Activated naive CD4-positive, alpha-beta T cell treated with anti-CD3 and anti-CD28 coated beads, Interleukin-2, amount 10 ng/mL, durations not matched to agents 7 days and 5 days (primary cell): ENCODE measurements at places on chromosomes 6 and 20.

GRCh38 chr6:168364793-168365421 is 45.3 kb upstream of the DACT2 start:
- DNase-seq = no peak

DNA sequence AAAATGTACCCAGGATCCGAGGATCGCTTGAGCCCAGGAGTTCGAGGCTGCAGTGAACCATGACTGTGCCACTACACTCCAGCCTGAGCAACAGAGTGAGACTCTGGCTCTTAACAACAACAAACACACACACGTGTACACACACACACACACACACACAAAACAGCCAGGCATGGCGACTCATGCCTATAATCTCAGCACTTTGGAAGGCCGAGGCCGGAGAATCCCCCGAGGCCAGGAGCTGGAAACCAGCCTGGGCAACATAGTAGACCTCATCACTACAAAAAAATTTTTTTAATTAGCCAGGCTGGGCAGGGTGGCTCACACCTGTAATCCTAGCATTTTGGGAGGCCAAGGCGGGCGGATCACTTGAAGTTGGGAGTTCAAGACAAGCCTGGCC is 23.3 kb upstream of the ARFGEF2 start:
- DNase-seq = no peak

DNA sequence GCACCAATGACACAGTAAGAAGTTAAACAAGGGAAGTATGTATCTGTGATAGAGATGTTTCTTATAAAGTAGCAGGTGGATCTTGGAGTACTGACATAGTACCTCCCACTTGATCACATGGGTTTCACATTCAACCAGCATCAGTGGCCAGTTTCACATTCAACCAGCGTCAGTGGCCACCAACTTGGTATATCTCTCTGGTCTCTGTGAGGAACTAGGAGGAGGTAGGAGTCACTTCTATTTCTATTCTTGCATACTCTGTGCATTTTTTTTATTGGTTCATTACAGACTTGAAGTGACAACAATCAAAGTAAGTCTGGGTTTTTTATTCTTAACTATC is 200.3 kb upstream of the SIM1 start:
- no peak for DNase-seq

DNA sequence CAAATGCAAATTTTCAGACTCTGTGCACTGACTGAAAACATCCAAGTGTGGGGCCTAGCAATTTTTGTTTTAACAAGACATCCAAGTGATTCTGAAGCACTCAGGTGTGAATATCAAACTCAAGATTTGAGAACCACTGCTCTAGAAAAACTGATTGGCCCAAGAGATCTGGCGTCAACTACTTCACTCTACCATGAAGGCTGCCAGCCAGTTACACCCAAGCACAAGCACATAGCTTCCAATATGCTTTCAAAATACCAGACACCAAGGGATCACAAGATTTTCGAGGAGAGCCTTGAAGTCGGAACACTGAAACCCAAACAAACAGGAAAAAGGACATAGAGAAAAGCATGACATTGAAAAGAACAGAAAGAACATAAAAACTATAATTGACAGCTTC is 140.2 kb downstream of the PTCHD4 start:
- DNase-seq = no peak

DNA sequence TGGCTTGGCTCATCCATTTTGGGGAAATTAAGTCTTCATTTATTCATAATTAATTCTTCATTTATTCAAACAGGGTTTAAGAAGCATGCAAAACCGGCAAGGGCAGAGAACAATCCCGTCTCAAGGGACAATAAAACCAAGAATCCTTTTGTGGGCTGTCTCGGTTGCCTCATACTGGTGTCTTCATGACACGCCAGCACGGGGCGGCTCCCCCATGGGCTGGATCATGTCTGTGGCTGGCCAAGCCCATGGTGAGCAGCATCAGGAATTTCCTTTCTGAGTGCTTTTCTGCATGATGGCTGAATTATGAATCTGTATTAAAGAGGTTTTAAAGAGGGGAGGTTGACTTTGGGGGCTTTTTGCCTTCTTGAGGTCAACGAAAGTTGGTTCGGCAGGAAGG is 38.3 kb upstream of the DUSP22 start:
- no peak for DNase-seq

DNA sequence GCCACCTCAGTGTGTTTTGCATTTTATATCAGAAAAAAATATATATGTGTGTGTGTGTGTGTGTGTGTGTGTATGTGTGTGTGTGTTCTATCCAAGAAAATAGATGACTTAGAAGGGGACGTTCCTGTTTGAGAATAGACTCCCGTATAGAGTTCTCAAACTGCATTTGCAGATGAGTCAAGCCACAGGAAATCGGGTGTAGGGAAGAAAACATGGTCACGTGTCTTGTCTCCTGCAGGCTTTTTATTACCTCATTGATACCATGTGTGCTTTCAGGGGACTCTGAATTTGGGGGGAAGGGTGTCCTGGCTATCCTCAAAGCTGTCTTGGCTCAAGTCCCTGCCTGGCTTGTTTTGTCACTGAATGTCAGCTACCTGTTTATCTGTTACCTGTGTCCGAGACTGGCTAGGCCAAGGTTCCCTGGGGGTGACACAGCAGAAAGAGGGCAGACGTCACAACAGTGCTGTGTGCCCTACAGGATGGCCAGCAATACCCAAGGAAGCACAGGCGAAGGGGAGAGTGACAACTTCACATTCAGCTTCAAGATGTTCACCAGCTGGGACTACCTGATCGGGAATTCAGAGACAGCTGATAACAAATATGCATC is 55.7 kb upstream of the NOP56 start:
- DNase-seq = no peak

- DNase-seq = no peak
These were observed 31.0 kb upstream of the SLC9A8 start for GRCh38 chr20:49781676-49782075.

GRCh38 chr6:1701668-1702353 is 92.1 kb downstream of the FOXC1 start:
- no peak for DNase-seq

DNA sequence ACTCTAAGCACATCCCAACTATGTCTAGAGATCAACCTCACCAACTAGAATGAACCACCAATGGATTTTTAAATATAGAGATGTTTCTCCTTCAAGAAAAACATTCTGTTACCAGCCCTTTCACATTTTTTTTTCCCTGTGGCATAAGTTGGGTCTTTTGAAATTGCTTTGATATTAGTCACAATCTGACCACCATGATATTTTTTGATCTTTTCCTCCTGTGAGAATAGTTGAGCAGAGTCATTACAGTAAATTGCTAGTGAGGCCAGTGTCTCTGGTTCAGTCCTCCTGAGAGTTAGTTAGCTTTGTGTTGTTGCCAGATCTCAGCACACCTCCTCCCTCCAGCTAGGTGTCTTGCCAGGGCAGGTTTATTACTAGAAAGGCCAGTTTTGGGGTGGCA is 79.7 kb upstream of the MYLIP start:
- DNase-seq = no peak

GRCh38 chr6:111750753-111751673 is 122.2 kb downstream of the FYN start:
- peak; percentile 74 for DNase-seq

DNA sequence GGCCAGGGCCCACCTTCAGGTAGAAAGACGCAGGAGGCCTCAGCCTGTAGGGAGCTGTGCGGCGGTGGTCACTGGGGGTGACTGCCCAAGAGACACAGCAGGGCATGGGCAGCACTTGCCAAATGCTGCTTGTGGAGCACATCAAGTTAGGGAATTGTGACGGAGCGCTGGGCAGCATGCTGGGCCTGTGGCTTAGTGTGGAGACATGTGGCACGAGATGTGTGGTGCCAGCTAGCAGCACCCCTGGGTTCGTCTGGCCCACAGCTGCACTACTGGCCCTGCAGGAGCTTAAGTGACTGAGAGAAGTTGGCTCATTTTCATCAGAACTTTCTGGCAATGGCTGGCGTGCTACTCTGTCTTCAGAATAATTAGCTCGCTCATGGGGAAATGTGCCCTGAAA is 213.1 kb upstream of the SYNDIG1 start:
- no peak for DNase-seq

DNA sequence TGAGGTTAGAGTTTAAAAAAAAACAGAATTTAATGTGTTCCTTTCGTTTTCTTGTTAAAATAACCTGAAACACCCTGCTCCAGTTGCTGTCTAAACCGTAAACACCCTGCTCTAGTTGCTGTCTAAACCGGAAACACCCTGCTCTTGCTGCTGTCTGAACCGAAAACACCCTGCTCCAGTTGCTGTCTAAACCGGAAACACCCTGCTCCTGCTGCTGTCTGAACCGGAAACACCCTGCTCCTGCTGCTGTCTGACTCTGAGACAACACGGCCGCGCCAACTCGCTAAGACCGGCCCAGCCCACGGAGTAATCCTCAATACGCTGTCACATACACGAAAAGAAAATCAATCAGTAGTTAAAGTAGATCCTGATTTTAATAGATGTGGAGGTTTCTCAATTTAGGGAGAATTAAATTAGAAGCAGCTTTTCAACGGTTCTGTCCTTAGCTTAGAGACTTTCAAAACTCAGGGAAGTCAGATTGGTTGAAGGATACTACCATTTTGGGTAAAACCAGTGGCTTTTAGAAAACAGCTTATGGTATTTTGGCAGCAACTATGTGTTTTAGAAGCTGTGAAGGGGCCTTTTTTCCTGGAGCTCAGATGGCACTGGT is 98.3 kb downstream of the RAMACL start:
- peak; percentile 83 for DNase-seq

DNA sequence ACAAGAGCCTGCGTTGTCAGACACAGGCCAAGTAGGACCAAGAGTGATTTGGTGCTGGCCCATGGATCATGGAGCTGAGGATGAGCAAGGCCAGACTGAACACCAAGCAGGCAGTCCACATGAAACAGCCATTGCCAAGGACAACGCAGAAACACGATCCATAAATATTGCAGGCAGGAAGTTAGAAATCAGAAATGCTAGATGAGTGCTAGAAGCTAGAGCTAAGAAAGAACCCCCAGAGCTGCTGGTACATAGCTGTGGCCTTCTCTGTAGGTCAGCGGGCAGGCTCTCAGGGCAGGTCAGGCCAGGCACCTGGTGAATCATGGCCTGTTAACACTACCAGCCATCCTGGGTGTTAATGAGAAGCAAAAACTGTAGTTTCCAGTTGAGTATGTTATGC is 119.7 kb downstream of the ALDH8A1 start:
- DNase-seq = no peak

DNA sequence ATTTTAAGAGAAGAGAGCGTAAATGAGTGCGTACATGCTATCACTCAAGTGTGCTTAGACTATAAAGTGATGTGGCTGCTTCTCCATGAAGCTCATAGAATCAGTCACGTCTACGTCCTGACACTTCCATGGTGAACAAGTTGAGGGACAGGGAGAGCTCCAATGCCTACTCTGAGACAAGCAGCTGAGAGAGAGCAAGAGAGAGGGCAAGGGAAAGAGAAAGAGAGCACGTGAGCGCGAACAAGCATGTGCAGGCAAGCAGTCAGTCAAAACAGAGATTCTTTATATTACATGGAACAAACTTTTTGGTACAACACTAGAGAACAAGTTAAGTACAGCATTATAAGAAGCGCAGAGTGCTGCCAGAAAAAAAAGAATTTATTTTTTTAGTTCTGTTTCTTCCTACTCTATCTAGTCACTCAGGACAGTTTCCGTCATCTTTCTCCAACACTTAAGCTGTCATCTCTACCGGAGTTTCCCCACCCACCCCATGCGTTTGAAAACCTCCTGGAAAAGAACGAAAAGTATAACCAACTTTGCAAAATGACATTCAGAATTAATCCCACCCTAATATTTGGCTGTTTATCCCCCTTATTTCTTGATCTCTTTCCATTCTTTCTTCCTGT is 61.8 kb downstream of the EPB41L2 start:
- DNase-seq = no peak

DNA sequence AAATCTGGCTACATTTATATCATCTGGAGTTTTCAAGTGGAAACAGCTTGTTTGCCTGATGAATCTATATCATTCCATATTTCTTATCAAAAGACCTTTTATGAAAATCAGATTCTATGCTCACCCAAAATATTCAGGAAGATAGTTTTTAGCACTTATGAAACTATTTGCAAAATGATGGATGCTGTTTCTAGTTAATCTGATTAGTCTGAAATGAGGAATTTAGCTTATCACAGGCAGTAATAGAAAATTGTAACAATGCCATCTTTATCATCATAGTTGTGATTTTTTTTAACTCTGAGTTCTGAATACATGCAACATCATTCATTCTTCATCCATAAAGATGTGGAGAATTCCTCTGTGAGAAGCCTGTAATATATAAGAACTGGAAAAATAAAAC is 229.7 kb downstream of the PLCB1 start:
- no peak for DNase-seq

GRCh38 chr6:34557228-34557627 is 1.1 kb upstream of the SPDEF start:
- no peak for DNase-seq

GRCh38 chr6:42315991-42316970 is 98.6 kb upstream of the MRPS10 start:
- DNase-seq = no peak

- no peak for DNase-seq
These were observed 80.8 kb downstream of the MKKS start for GRCh38 chr20:10352934-10353824.

GRCh38 chr6:29665942-29666825 is 9.3 kb downstream of the MOG start:
- DNase-seq = no peak

- DNase-seq = no peak
These were observed 20.0 kb downstream of the KHDRBS2 start for GRCh38 chr6:62265906-62266525.

GRCh38 chr6:52881996-52882841 is 27.3 kb downstream of the GSTA3 start:
- DNase-seq = peak; percentile 78

DNA sequence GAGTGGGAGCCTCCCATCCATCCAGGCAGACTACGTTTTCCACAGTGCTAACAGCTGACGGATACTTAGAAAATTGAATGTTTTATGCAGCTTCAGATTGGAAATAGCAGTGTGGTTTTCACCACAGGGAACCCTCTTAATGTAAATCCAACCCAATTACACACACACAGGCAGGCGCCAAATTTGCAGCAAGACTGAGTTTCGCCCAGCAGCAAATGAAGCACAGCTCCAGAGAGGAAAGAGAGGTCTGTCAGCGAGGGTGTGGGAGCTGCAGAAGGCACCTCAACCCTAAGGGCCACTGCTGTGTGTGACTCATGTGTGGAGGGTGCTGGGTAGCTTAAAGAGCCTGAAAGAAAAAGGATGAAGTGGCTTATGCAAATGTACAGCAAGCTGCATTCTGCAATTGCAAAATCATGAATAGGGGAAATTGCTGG is 365.7 kb downstream of the MAFB start:
- no peak for DNase-seq
